ENCODE measurements at places on chromosomes 1 and 21.

GRCh38 chr1:2348346-2349325 lies 42.7 kb downstream of the MORN1 start:
- DNase-seq: no peak

GRCh38 chr1:41656068-41656467 lies 171.6 kb upstream of the EDN2 start:
- DNase-seq: no peak

- DNase-seq: no peak
Observed at GRCh38 chr1:22437573-22437972, 14.1 kb upstream of the ZBTB40 start.

DNA sequence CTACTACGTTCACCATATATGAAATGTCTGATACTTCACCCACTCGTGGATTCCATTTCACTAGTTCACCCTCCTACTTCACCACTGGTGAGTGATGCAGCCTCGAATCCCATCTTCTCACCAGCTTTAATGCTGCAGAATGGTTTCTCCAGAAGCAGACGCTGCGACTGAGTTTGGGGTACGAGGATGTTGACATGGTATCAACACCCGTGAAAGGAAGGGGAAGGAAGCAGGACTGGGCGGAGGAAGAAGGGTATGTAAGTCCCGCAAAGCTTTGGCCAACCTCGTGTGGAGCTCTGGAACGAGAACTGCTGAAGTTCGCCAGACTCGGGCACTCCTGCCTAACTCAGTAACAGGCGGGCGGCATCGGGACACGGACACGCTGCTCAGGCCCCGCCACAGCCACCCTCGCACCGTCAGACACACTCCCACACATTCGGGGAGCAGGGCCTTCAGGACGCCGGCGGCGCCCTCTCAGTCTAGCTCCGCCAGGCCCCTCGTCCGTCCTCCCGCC lies 833 bp upstream of the DIP2A start:
- DNase-seq: no peak

DNA sequence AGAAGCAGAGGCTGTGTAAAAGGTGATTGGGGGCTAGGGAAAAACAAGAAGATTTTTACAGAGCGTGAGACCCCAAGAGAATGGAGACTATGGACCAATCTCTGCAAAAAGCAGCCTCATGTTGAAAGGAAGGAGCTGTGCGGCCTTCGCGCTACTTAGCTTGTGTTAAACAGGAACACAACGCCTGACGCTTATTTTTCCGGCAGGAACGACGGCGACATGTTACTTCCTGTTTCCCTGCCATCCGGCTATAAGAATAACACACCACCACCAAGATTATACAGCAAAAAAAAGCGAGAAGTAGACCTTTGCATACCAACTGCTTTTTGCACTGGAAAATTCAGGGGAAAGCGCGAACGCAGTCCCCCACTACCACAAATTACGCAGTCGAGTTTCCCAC lies 272.7 kb downstream of the FAM72C start:
- no peak for DNase-seq

DNA sequence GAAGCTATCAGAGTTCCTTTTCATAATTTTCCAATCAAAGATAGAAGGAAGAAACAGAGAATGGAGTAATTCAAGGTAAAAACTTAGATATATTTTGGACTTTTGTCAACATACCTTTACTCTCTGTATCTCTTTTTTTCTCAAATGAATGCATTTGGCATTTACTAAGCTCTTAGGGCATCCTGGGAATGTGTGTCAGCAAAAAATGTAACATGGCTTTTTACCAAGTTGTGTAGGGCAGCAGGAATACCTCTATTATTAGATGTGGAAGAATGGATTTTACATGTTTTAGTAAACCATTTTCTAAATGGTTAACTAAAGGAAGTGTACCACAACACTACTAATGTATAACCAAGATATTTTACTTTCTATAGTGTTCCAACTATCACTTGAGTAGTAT lies 4.2 kb upstream of the COL11A1 start:
- no peak for DNase-seq

DNA sequence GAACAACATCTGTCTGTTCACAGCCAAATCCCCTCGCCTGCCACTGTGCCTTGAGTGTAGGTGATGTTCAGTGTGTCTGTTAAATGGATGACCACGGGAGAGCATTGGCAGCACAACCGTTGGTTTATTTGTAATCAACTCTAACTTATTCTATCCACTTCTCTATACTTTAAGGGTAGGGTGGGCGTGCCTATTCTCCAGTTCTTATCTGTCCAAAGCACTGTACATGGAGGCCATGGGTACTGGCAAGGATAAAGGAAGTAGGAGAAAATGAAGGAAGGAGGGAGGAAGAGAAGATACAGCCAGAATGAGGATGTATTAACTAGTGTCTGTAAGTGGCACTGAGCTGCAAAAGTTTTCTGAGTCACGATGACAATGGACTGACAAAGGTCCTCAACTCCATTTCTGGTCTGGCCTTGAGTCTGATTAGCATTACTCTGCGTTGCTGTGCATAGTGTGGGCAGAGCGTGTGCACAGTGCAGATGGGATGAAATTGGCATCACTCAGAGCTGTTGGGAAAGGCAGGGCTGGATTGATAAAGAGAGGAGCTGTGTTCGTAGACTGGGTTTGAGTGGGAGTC lies 7.1 kb downstream of the RHOU start:
- DNase-seq: no peak

DNA sequence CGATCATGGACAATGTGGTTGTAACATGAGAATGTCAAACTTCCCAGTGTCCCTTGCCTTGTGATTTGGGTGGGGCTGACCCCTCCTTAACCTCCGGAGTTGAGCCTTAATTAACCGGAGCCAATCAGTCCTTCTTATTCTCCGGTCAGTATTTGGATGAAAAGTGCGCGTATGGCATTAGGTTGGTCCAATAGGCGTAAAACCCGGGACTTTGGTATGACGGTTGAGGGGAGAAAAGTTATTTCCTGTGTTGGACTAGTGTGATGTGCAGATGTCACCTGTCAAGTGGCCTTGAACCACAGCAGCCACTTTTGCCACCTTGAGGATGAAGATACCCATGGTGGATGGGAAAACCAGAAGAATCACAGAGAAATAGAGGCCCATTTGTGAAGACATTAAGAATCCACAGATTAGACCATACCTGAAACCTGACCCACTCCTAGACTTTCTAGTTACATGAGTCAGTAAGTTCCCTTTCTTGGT lies 5.1 kb downstream of the PAFAH2 start:
- no peak for DNase-seq

DNA sequence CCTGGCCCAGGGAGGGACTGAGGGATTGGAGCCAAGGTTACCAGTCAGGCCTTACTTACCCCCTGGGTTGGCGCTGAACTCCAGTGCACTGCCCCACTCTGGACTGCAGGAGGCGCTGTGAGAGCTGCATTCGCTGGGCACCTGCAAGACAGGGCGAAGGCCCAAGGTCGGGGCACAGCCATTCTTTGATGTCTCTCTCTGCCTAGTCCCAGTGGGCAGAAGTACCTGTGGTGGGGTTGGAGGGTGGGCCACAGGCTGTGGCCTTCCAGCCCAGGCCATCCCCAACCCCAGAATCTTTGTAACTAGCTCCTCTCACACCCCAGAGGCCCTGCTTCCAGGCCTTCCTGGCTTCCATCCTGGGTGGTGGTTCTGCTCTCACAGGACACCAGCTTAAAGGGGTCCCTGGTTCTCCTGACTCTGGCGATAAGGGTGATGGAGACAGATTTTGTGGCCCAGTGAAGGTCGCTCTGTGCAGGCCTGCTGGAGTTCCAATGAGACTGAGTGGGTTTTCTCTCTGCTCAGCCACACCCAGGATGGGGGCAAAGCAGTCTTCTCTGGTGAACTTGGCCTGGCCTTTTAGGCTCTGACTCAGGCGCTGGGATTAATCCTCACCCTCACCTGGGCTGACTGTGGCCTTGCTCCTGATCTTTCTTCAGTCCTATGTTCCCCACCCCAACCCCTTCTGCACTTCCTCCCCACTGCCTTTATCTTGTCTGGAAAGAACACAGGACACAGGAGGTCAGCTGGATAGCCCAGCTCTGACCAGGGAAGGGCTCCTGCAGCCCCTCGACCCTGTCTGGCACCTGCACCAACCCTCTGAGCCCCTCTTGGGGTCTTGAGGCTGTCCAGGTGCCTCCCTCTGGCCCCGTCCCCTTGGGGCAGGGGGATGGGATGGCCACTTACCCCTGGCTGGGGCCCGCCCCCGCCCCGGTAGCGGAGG lies 954 bp downstream of the MYOG start:
- no peak for DNase-seq

GRCh38 chr1:64077281-64077940 lies 126.0 kb upstream of the UBE2U start:
- DNase-seq: no peak

- no peak for DNase-seq
Observed at GRCh38 chr1:32728413-32729077, 26.0 kb upstream of the SYNC start.

GRCh38 chr1:202135221-202135721 lies 9.3 kb downstream of the ARL8A start:
- DNase-seq: no peak

- no peak for DNase-seq
Observed at GRCh38 chr21:36169470-36170128, 13.0 kb downstream of the DOP1B start.

- no peak for DNase-seq
Observed at GRCh38 chr21:31489014-31489413, 145.0 kb upstream of the TIAM1 start.

GRCh38 chr1:209364716-209365115 lies 218.8 kb upstream of the CAMK1G start:
- peak; percentile 71 for DNase-seq

GRCh38 chr1:215824245-215824644 lies 257.1 kb downstream of the KCTD3 start:
- no peak for DNase-seq

DNA sequence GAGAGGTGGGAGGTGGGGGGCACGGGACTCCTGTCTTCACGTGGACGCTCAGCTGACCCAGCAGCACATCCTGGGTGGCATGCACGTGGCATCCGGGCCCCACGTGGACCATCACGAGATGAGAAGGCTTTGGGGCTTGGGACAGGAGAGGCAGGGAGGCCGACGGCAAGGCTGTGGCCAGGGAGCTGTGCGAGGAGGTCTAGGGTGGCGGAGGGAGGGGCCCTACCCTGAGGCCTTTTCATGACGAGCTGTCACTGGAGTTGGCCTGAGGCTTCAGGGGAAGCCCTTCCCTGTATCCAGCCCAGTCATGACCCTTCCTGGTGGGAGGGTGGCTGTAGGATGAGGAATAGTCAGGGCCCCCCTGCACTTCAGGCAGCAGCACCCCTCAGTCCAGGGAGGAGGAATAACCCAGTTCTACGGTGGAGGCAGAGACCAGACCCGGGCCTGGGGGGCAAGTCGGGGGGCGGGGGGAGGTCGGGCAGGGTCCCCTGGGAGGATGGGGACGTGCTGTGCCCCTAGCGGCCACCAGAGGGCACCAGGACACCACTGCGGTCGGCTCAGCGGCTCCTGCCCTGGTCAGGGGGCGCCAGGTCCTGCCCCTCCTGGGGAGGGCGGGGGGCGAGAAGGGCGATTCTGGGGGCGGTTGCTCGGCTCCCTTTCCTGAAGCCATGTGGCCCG lies 2.0 kb upstream of the PERM1 start:
- no peak for DNase-seq

- no peak for DNase-seq
Observed at GRCh38 chr1:8263791-8264190, 54.1 kb upstream of the SLC45A1 start.

DNA sequence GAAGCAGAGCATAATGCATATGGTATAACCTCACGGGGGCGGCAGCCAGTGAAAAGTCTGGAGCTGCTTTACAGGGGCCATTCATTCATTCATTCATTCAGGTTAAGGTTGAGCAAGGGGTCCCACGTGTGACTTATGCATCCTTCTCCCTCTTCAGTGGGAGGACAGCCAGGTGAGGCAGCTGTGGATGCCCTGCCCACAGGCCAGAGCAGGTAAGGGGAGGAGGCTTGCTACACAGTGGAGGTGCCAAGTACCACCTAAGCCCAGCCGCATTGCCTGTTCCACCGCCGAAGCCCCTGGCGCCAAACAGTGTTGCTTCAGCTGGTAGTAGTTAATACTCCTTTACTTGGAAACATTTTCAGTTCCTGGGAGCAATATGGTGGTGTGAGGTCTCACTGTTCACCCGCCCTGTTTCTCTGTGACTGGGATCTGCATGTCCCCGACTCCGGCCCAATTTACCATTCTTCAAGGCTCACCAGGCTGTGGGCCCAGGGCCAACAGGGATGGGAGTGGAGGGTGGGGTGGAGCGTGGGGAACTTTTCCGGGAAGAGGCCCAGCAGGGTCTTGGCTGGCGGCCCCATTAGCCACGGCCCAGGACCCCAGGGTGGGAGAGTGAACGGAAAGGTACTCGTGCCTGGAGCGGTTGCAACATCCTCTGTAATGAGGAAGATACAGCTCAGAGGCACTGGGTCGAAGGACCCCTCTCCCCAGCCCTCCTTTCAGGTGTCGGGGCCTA lies 722 bp upstream of the PODN start:
- no peak for DNase-seq

GRCh38 chr1:119329541-119330461 lies 38.8 kb upstream of the HAO2 start:
- no peak for DNase-seq

DNA sequence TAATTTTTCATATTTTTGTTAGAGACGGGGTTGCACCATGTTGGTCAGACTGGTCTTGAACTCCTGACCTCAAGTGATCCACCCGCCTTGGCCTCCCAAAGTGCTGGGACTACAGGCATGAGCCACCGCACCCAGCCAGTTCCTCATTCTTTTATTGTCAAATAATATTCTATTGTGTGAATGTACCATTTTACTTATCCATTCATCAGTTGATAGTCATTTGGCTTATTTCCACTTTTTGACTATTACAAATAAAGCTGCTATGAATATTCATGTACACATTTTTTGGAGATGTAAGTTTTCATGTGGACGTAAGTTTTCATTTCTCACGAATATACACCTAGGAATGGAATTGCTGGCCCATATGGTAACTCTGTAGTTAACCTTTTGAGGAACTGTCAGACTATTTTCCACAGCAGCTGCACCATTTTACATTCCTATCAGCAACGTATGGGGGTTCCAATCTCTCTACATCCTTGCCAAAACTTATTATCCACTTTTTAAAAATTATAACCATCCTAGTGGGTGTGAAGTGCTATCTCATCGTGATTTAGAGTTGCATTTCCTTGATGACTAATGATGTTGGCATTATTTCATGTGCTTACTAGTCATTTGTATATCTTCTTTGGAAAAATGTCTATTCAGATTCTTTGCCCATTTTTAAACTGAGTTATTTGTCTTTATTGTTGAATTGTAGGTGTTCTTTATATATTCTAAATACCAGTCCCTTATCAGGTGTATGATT lies 12.7 kb downstream of the PACC1 start:
- DNase-seq: no peak

GRCh38 chr1:160149716-160150115 lies 1.7 kb upstream of the ATP1A4 start:
- no peak for DNase-seq

Measured in kidney epithelial cell (primary cell).